ENCODE measurements at places on chromosomes 5 and 9. TPM values are rescaled to one million over a fixed set of nuclear protein-coding genes. Genes with fewer than 3 reads are reported as not detected.

DNA sequence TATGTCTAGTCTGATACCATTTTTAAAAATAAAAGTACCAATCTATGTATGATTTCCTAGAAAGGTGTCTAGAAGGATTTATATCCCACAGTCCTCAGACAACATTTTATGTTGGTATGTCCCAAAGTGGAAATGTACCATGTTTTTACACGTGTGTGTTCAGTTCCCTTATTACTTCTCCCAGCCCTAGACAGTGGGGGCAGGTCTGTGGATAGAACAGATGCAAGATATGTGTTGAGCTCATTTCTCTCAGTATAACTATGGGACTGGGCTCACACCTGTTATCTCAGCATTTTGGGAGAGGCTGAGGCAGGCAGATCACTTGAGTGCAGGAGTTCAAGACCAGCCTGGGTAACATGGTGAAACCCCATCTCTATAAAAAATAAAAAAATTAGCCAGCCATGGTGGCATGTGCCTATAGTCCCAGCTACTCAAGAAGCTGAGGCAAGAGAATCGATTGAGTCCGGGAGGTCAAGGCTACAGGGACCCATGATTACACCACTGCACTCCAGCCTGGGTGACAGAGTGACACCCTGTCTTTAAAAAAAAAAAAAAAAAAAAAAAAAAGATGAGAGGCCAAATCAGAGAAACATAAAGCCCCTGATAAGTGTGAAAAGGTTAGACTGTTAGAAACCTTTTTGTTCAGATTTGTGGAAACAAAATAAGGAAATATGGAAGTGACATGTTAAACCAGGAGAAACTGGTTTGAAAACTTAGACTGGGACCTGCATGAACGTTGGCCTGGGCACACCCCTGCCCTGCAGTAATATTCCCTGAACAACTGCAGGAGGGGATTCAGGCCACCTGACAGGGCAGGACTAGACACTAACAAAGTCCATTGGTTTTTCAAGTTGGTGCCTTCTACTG lies 7.4 kb upstream of the SLC2A8 start:
- no peak for DNase-seq

DNAJA1 gene
- 108 TPM for polyA plus RNA-seq

DNA sequence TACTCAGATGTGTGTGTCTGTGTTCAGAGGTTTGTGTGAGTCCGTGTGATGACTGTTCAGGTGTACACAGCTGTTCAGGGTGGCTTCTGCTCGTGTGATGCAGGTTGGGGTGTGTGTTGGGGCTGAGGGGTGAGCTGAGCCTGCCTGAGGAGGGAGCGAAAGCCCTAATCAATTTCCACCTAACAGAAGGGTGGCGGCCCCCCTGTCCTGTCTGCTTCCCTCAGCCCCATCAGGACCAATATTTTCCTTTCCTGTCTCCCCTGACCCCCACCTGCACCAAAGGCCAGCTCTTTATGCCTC lies 30.2 kb downstream of the LHX2 start:
- DNase-seq: no peak

DNA sequence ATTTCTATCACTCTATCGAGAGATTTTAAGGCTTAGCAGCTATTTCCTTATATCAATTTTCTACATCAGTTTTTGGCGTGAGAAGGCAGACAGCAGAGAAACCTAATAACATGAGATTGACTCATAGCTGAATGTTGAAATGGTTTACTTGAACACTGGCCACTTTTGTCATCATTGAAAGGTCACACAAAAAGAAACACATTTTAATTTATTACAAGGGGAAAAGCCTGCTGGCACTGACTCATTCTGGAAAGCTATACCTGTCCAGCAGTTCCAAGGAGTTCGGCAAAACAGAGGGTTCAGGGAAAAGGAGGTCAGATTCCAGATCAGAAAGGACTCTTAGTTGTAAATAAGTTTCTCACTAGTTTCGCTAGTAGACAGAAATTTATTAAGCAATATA lies 566.4 kb downstream of the DNAH5 start:
- DNase-seq: no peak

SPEF2 gene
- 5.8 TPM for polyA plus RNA-seq

DNA sequence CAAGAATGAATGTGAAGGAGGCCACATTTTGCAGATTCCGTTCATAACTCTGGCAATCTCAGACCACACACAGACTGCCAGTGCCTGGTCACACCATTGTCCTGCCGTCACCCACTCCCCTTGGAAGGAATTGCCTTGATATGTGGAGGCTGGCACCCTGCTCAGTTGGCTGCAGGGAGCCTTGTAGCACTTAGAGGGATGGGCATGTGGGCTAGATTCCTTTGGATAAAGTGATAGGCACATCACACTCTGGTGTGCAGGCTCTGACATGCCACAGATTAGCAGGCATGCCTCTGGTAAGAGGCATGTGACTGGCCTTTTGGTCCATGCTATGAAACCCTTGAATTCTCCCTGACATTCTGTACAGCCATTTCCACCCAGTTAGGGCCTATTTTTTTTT lies 254.6 kb upstream of the PIK3R1 start:
- DNase-seq: no peak

DNA sequence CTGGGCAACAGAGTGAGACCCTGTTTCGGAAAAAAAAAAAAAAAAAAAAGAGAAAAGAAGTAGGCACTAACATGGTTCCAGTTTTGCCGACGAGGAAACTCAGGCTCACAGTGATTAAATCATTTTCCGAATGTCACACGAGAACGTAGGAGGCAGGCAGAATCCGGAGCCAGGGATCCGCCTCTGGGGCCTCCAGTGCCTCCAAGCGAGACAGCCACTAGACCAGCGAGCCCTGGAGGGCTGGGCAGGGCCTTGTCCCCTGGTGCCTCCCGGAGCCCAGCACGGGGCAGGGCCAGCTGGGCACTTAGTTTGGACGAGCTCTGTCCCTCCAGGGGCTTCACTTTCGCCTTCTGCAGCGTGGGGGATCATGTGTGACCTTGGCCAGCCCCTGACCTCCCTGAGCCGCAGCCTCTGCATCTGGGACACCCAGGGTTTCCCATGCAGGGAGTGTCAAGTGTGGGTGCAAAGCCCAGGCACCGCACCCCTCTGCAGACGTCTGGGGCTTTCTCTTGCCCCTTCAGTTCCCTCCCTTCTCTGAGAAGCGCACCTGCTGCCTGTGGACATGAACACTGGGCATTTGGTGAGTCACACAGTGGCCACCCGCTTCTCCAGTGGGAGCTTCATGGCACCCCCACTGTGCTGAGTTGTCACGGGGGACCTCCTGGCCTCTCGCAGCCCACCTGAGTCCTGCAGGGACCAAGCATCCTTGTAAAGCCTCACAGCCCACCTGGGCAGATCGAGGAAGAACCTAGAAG lies 80.3 kb downstream of the RXRA start:
- no peak for DNase-seq

Data from BJ (cell line).